KG1 (cell line): ENCODE measurements at places on chromosomes 2 and 18.

GRCh38 chr2:95384854-95385569 lies 17.5 kb upstream of the FAHD2A start:
- no peak for DNase-seq

DNA sequence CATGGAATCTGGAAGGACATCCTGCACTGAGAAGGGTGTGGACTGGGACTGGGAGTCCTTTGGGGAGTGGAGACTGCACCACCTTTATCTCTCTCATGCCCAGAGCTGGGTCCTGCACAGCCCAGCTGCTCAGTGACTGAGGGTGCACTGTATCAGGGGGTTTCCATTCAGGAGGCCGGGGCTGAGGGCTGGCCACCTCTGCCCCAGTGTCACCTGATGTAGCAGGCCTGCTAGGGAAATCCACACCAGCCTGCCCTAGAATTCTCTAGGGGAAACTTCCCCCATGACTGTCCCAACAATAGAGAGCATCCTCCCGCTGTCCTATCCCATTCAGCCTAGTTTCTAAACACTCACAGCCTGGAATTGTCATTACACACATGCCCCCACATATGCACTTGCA lies 116.7 kb downstream of the CTIF start:
- no peak for DNase-seq

DNA sequence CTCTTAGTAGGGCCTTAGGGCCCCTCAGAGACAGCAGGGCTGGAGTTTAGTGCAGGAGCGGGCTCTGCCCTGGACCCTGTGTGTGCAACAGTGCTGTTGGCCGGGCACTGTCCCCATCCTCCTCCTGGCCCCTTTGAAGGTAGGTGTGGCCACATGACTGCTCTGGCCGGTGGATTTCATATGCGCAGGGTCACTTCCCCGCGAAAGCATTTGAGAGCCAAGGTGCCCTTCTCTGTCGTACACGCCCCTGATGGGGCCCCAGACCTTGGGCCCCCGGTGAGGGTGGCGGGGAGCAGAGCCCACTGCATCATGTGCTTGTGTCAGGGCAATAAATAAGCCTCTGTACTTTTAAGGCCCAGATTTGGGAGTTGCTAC lies 15.5 kb downstream of the TMEM177 start:
- no peak for DNase-seq

- no peak for DNase-seq
Measured at GRCh38 chr2:30738141-30738911, 68.9 kb downstream of the CAPN13 start.

- DNase-seq, result peak; percentile 15
Measured at GRCh38 chr2:175203621-175204496, 22.3 kb upstream of the ATP5MC3 start.

GRCh38 chr2:48250943-48251342 lies 279.0 kb upstream of the STON1 start:
- no peak for DNase-seq

GRCh38 chr18:60838677-60839076 lies 466.1 kb upstream of the MC4R start:
- DNase-seq, result no peak

- no peak for DNase-seq
Measured at GRCh38 chr18:38369772-38370690, 804.4 kb upstream of the CELF4 start.

DNA sequence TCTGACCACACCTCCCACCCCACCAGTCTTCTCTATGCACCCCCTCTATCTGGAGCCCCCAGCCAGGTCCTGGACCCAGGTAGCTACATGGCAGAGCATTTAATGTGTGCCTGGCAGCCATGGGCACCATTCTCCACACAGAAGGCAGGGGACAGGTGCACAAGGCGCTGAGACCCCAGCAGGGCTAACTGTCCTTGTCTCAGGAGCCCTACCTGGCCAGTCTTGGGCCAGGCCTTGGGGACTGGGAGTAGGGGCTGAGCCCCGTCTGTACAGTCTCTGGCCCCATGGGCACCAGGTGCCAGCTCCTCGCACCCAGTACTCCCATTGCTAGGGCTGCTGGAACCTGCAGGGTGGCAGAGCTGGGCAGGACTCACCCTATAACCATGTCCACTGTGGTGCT lies 2.9 kb downstream of the GNLY start:
- no peak for DNase-seq

GRCh38 chr2:171317492-171318125 lies 116.2 kb downstream of the METTL8 start:
- DNase-seq, result no peak

DNA sequence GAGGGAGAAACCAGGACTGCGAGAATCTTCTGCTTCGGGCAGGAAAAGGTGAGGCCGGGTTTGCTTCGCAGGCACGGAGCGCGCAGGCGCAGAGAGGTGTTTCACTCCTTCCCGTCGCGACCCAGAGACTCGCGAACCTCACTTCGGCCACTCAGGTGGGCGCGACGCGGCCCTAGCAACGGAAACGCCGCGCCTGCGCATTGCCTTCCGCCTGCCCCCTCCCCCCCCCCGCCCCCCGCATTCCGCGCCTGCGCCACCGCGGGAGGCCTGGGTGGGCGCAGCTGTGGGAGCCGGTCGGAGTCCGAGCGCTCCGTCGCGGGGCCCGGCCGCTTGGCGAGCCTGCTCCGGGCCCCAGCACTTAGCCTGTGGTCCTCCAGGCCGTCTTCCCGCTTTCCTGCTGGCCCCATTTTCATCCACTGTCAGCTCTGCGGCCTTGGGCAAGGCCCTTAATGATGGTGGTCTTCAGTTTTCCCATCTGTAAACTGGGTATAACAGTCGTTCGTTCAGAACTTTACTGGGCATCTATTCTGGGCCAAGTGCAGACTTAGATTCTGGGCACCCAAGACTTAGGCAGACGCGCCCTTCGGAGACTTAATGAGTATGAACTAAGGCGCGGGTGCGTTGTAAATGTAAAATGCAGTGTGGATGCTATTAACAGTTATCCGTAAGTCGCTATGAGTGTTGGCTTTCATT lies 62.1 kb upstream of the ACKR3 start:
- DNase-seq, result no peak

DNA sequence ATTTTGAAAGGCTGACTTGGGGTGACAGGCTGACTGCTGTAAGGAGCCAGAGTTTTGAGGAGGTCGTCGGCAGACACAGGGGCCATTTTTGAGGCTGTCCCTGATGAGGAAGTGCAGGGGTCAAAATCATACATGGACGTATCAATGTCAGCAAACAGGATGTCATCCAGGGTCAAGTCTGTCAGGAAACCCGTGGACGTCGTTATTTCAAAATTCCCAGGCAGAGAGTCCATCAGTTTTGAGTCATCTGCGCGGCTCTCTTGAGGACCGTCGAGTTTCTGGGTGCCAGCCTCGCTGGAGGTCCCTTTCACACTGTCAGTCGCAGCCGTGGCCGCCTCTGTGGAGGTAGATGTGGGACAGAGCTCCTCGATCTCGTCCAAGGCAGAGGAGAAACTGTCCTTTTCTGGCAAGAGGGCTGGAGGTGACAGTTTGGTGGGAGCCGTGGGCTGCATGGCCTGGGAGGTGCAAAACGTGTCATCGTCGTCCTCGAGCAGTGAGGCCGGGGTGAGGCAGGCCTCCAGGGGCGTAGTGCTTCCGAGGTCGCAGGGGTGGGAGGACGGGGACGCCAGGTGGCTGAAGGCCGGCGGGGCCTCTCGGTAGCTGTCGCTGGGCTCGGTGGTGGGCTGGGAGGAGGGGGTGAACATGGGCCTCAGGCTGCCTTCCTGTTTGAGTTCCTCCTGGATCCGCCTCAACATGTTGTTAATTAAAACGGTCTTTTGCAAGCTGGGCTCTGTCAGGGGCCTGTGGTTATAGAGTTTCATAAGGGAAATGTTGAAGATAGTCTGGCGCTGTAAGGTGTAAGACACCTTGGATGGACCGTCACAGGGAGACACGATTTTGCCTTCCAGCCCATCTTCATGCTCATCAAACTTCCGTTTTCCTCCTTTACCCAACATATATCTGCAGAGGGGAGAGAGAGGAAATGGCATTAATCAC lies 17.5 kb downstream of the SERTAD2 start:
- peak; percentile 45 for DNase-seq

DNA sequence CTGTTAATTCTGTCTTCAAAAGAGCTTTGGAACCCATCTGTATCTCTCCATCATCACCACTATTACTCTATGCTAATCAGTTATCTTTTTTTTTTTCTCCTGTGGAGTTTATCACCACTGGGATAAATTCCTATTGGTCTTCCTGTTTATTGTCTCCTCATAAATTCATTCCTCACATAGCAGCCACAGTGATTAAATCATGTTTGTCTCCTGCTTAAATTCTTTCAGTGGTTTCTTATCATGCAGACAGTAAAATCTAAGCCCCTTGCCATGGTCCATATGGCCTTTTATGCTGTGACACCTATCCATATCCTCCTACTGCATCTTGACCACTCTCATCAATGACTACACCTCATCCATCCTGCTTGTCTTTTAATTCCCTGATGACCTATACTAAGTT lies 239.8 kb upstream of the ZEB2 start:
- DNase-seq, result no peak

- no peak for DNase-seq
Measured at GRCh38 chr2:48519593-48519992, 10.4 kb upstream of the STON1 start.

- no peak for DNase-seq
Measured at GRCh38 chr2:82819951-82820350, 1639.1 kb downstream of the SUCLG1 start.

GRCh38 chr2:15955232-15955988 lies 15.1 kb downstream of the MYCN start:
- DNase-seq, result no peak

DNA sequence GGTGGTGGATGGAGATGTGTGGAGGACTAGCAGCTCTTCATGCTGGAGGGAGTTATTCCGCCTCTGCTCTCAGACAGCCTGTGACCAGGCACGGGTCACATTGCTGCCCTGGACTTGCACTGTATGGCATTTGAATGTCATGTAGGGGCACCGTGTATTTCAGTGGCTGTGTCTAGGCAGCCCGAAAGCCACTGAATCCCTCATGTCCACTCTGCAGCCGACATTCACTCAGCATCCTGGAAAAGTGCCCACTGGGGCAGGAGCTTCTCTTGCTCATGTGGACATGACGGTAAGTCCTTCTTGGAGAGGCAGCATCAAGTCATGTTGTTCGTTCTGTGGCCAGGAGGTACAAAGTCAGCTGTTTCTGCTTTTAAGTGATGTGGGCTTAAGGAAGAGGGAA lies 127.9 kb downstream of the SH3RF3 start:
- no peak for DNase-seq

DNA sequence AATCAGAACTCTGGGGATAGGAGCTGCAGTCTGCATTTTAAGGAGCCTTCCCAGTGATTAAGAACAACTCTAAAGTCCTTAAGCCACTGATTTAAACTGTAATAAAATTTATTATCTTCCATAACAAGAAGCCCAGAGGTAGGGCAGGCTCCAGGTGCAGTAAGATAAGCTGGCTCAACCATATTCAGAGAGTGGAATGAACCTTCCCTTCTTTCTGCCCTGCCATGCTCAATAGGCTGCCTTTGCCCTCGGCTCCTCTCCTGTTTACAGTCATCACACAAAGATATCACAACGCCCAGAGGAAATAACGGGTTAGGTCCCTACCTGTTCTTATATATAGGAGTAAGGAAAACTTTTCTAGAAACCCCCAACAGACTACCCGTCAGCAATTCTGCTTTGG lies 90.5 kb upstream of the CDCA7 start:
- no peak for DNase-seq

DNA sequence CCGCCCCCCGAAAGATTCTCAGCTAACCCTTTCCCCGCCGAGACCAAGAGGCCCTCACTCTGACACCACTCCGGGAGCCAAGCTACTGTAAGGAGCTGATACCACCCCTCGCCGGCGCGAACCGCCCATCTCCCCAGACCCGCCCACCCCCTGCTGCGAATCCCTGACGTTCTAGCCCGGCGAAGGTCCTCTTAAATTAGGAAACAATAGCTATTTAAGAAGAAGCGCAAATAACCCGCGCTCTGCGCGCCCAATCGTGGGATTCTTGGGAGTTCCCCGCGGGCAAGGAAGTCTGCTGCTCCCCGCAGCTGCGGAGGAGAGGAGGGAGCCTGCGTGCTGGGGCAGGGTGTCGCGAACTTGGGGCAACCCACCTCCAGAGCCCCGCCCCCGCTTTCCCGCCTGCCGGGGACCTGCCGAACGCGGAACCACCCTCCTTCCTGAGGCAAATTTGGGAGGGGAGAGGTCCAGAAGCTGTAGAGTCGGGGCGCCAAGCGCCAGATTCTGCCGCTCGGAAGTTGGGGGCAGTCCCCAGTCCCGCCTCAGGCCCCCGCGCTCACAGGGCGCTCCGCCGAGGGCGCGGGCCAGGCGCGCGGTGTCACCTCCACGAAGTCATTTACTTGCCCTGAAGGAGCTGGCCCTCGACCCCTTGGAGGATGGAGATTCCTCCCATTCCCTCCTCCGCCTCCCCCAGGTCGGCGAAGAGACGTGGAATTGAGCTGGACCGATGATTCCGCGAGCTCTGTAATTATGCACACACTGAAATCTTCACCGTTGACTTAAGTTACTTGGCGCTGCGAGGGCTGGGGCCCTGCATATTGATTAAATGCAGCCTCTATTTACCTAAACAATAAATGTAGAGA lies 8.4 kb upstream of the SP9 start:
- no peak for DNase-seq

DNA sequence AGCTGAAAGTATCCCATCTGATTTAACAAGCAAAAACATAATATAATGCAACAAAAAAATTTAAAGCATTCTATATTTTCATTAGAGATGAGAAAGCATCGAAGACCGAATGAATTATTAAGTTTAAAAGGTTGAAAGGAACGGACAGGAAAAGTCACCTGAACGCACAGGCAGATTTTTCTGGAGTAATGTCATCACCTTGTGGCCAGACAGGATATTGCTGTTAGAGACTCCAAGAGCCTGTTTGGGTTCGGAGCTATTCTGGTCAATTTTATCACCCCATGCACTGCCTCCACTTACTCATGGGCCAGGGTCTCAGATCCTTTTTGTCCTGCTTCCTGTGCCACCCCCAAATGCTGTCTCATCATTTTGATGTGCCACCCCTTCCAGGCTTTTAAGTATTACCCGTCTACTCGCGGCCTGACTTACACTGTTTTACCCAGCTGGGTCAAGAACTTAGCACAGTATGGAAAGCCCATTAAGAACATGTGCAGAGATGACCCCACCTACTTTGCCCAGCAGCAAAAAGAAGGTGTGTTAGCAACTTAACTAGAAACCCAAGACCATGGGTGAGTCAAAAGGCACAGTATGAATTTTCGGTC lies 27.3 kb downstream of the GKN2 start:
- DNase-seq, result no peak

DNA sequence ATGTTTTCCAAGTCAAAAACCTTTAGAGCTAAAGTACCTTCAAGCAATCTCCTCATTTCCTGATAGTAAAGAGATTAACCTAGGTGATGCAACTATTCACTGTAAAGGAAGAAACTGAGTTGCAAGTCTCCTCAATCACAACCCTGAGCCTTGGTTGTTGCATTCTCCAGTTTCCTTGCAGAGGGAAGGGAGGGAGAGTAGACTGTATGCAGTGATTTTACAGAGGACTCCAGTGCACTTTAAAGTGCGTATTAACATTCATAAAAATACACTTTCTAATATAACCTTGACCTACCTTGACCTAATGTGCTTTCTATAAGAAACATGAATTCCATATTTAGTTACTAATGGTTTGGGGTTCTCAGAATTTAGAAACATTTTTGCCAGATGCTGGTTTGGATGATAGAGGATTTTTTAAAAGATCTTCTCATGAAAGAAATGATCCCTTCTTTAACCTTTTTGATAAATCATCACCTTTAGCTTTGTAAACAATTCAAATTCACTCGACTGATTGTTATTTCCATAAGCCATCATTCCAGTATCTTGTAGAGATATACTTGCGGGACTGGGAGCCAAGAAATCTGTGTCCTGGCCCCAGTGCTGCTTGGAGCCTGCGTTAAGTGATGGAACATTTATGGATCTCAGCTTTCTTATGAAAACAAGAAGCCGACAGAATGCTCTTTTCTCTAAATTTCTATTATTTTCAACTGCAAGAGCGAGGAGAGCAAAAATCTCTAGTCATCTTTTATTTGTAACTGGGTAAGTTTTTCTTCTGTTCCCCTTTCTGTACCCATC lies 228.3 kb downstream of the ZNF521 start:
- DNase-seq, result no peak
